ENCODE measurements at places on chromosomes 12 and 14.

GRCh38 chr14:101027291-101027690 lies 123.8 kb upstream of the RTL1 start:
- no peak for DNase-seq

DNA sequence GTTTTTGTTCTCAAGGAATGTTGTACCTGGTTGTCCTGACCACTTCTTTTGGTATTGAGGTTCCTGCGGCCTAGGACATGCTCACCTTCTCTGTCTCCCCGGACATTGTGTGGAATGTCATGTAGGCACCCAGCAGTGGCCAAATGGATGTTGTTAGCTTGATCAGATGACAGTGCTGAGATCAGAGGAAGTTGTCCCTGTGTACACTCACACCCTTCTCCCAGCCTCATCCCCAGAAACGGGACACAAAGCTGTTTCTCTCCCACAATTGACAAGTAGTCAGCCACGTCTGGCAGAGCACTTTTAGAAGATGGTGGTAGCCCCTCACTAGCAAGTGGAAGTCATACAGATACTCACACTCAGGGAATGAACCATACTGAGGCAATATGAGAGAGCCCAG lies 3.0 kb downstream of the PLEKHH1 start:
- DNase-seq, result no peak

- DNase-seq, result no peak
These were observed 371.5 kb downstream of the ALG10 start for GRCh38 chr12:34393821-34394150.

DNA sequence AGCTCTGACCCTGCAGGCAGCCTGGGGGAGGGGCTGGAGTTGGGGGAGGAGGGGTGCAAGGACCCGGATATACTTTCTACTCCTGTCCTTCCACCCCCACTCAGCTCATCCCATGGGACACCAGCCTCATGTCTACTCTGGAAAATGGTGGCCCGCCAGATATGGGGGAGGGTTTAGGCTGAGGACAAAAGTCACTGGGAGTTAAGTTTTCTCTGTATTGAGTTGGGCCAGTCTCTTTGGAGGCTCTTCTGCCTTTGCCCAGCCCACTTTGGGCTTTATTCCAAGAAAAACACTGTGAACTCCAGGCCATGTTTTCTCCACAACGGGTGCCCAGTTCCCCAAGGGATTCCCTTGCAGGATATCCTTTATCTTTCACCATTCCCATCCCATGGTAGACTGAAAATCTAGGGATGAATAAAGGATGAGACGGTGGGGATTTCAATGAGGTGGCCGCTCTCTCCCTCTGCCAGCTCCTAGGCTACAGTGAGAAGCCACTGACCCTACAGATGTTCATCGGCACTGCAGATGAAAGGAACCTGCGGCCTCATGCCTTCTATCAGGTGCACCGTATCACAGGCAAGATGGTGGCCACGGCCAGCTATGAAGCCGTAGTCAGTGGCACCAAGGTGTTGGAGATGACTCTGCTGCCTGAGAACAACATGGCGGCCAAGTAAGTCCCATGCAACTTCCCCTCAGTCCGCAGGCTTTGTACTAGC lies 4.9 kb downstream of the NFATC4 start:
- DNase-seq, result no peak

DNA sequence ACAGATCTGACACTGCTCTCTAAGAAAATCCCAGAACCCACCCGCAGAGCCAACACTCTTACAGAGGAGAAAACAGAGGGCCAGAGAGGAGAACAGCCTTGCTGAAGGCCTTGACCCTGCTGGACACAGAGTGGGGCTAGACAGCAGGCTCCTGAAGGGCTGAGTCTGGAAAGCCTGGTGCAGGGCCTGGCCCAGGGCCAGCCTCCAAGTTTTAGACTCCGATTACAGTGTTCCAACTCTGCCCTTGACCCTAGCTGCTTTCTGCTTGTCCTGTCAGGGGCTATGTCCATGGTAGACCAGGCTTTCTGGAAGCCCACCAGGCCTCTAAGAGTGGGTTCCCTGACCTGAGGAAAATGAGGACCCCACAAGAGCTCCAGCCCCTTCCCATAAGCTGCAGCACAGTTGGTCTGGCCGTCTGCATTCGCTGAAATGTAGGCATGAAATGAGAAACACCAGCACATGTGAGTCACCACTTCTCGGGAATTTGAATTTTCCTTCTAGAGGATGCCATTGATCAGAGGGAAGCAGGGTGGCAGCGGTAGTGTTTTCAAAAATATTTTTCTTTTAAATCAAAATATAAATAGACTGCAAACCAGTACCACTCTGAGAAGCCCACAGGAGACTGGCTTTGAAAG lies 154.4 kb downstream of the CALM1 start:
- no peak for DNase-seq

- DNase-seq, result no peak
These were observed 20.2 kb upstream of the PPP1CC start for GRCh38 chr12:110762891-110763290.

DNA sequence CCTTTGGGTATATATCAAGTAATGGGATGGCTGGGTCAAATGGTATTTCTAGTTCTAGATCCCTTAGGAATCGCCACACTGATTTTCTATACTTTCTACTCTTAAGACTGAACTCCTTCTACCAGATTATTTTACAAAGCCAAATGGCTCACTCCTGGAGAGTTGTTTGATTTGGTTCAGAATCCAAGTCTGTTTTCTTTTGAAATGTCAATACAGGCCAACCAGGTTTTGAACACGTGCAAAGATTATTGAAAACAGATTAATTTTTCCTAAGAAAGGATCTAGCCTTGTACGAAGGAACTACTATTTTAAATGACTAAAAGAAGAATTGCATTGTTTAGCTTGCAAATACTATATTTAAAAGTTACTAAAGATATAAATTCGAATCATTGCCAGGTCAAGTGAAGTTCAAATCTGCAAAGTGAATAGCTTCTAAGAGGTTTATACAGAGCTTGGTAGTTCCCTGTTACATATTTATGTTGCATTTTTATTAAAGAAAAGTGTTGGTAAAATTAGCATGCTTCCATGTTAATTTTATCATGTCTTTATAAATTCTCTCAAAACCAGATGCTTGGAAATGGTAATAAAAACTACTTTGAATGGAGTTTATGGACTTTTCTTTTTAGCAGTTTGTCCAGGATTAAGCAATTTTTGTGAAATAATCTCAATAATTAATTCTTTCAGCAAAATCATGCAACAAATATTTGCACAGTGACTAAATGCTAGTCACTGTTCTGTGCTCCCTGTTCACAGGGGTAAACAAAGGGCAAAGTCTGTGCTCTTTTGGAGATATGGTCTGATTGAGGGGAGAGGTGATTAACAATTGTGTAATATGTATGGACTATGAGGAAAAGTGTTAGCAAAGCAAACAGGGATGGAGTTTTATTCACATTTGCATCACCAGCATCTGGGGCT lies 38.9 kb downstream of the GPR65 start:
- no peak for DNase-seq

DNA sequence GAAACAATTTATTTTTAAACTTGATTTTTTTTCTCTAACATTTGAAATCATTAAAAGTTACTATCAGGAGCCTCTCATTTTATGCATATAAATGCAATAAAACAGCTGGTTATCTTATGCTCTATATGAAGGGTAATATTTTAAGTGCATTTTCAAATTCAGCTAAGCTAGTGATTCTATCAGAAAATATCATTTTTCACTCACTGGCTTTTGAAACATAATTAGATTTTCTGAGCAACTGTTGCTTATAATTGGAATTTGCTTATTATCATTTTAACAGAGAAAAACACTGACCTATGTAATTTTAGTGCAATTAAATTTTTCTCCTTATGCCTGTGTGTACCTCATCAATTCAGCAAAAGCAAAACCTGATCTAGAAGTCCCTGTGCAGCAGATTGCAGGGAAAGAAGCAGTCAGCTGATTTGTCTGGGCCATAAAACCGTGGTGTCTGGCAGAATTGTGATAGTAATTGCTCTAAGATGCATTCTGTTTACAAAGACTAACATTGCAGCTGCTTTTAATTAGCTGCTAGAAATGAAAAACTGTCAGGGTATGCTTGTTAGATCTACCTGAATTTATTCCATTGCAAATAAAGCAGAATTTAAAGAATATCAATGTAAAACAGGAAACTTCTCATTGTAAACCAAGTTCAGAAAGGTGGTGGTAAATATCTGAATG lies 75.0 kb downstream of the BICD1 start:
- DNase-seq, result no peak
